Stimulated activated CD8-positive, alpha-beta memory T cell treated with anti-CD3 and anti-CD28 coated beads, Interleukin-7, amount 100 ng/mL, for 1 hour (primary cell): ENCODE measurements at places on chromosomes 5 and 9.

GRCh38 chr9:72476617-72477437 is 44.6 kb upstream of the TMC1 start:
- peak; percentile 3 for DNase-seq

DNA sequence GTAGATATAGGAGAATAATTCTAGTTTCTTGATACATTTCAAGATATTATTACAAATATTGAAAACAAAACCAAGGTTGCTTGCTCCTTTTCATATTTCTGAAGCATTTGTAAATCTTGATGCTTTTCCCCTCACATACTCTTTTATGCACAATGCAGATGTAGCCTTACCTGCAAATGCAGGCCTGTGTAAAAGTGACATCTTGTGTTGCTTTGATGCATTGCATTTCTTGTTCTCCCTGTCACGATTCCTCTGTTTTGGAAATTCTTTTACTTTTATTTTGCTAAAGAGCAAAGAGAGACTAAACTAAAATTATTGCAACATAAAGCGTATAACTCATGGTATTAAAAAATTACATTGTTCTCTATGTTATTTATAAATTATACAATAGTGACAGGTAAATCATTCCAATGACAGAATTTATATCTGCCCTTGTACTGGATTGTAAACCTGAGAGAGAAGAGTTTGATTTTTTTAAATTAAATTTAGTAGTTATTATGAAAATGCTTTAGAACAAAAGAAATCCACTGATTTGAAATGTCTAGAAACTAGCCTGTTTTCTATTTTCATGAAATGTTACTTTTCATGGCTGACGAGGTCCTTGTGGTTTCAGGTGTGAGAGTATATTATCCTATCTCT is 970.0 kb downstream of the MAT2B start:
- no peak for DNase-seq

- DNase-seq: no peak
Observed at GRCh38 chr5:83641946-83642345, 78.7 kb downstream of the HAPLN1 start.

DNA sequence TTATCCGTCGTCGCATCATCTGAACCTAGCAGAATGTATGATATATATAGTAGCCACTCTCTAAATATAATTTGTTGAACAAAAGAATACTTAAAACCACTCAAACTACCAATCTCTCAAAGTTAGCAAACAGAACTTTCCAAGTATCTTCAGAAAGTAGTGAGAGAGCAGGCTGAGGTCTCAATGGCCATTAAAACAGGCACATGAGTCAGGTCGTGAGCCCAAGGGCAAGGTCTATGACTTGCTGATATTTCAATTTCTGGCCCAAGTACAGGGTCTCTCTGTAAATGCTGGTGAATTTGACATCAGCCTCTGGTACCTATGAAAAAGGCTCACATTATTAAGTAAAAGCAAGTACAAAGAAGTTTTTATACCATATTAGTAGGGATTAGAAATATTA is 95.1 kb downstream of the GPR21 start:
- DNase-seq: no peak

DNA sequence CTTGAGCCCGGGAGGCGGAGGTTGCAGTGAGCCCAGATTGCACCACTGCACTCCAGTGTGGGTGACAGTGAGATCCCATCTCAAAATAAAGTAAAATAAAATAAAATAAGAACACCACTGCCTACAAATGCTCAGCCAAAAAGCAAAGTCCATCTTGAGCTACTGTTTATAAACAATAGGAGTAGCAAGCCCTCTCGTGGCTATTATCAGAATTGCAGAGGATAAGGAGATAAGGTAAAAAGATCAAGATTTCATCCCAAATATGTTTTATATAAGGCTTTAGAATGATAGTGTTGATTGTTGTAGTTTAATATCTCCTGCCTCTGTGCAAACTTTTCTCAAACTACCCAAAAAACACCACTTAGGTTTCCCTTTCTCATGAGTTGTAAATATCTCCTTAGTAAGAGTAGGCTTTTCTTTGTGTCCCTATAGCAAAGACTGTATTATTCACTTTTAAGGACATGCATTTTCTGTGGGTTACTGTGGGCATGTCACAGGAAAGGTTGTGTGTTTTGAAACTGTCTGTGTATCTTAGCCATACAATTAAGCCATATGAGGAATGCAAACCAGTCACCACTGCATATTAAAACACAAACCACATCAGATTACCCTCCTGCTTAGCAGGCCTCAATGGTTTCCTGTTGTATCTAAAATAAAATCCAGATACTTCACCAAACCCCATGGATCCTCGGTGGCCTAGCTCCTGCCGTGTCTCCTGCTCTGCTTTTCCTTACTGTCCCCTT is 31.8 kb upstream of the CKS2 start:
- no peak for DNase-seq
